ENCODE measurements at places on chromosomes 7 and 10.
A peak's percentile ranks its signal among the peaks of the same experiment; 100 is the strongest.

GRCh38 chr7:96131525-96131924 is 190.4 kb downstream of the SLC25A13 start:
- DNase-seq, result no peak

GRCh38 chr10:11194859-11195586 is 177.4 kb downstream of the CELF2 start:
- DNase-seq, result no peak

GRCh38 chr7:144818511-144818910 is 17.3 kb downstream of the TPK1 start:
- DNase-seq, result no peak

GRCh38 chr10:120735773-120736371 is 115.3 kb upstream of the WDR11 start:
- DNase-seq, result peak; percentile 3

DNA sequence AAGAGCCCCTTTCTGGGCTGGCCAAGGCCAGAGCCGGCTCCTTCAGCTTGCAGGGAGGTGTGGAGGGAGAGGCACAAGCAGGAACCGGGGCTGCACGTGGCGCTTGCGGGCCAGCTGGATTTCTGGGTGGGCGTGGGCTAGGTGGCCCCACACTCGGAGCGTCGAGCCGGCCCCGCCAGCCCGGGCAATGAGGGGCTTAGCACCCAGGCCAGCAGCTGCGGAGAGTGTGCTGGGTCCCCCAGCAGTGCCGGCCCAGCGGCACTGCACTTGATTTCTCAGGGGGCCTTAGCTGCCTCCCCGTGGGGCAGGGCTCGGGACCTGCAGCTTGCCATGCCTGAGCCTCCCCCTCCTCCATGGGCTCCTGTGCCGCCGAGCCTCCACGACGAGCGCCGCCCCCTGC is 48.1 kb downstream of the SH2D4B start:
- DNase-seq, result no peak

DNA sequence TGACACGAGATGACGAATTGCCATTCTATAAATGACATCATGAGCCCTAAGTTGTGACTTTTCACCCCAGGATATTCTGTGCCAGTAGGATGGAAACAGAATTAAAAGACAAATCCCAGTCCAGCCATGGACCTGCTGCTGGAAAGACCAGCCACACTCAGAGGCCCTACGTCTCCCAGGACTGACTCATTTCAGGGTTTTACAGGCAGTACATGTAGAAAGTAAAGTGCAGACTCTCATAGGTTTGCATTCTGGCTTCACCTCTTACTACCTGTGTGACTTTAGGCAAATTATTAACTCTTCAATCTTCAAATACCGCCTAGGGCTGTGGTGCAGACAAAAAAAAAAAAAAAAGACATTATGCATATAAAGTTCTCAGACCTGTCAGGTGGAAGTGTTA is 188.8 kb downstream of the NEBL start:
- DNase-seq, result no peak

- peak; percentile 39 for DNase-seq
Measured at GRCh38 chr7:117229350-117229749, 93.5 kb downstream of the WNT2 start.

- peak; percentile 83 for DNase-seq
Measured at GRCh38 chr10:126902157-126902556, 3.1 kb upstream of the DOCK1 start.

DNA sequence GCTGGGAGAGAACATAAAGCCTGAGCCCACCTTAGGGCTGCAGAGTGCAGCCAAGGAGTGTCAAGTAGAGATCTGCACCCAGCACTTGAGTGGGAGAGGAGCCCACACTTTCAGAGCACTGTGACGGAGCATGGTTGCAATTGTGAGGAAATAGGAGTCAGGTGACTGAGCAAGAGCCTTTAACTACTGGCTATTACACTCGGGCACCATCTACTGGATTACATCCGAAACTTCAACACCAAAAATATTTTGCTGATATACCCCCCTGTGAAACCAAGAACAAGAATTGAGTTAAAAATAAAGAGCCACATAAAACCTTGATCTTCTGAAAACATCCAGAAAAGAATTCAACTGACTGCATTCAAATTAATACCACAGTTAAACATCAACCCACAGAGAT is 657.9 kb downstream of the NXPH1 start:
- DNase-seq, result no peak

DNA sequence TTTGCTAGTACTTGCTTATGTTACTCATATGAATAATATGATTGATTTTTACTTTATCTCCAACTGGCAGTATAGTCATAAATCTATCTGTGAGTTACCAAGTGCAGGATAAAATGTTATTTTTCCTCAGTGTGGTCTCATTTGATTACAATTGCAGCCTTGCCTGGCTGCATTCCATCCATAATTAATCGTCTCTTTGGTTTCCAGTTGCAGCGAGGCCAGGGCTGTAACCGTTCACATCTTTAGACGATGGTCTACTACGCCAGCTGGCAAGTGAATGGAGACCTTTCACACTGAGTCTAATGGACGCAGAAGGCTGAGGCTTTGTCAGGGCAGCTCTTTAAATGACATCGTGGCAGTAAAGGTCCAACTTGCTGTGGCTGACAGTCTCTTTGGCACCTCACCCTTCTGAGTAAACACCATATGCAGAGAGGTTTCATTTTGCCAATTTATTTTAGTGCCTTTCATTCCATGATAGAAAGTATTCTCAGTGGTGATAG is 84.0 kb downstream of the ARL4A start:
- DNase-seq, result peak; percentile 33
